ENCODE measurements at places on chromosomes 2 and 18. TPM values are rescaled to one million over a fixed set of nuclear protein-coding genes. Genes with fewer than 3 reads are reported as not detected.

SNORC gene
- 3.3 TPM for polyA plus RNA-seq

NEU4 gene
- polyA plus RNA-seq = 2.8 TPM

- no peak for DNase-seq
Measured at GRCh38 chr2:61538920-61539520, 864 bp upstream of the XPO1 start.

DNA sequence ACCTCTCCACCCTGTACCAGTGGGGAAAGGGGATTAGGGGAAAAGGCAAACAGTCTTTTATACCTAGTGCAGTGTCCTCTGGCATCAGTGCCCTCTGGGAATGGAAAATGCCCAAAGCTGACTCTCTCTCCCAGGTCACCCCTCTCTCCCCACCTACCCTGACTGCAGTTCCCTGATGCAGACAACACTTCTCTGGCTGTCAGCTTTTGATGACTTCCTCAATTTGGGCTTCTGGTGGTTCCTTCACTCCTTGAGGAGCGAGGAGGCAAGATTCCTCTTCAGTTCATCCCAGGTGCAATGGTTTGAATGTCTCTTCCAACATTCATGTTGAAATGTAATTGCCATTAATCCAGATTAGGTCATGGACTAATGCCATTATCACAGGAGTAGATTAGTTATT is 19.7 kb upstream of the PPM1B start:
- no peak for DNase-seq

- DNase-seq = no peak
Measured at GRCh38 chr2:174952607-174953006, 52.6 kb downstream of the CHN1 start.

DNA sequence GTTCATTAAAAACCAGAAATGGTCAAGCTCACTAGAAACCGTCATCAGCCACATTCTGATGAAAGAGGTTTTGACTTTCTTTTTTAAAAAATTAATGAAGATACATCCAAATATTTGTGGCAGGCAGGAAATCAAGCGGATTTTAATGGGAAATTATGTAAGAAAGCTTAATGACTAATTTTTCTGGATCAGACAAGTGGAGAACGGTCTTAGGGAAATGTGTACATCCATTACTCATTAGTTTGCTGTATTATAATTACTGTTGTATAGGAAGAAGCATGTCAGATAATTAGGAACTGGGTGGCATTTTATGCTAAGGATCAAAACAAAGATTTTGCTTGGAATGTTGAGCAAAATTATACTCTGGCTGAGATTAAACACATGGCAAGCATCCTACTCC is 39.4 kb downstream of the AGAP1 start:
- no peak for DNase-seq

GRCh38 chr2:25268139-25268538 is 73.6 kb downstream of the DNMT3A start:
- no peak for DNase-seq

DNA sequence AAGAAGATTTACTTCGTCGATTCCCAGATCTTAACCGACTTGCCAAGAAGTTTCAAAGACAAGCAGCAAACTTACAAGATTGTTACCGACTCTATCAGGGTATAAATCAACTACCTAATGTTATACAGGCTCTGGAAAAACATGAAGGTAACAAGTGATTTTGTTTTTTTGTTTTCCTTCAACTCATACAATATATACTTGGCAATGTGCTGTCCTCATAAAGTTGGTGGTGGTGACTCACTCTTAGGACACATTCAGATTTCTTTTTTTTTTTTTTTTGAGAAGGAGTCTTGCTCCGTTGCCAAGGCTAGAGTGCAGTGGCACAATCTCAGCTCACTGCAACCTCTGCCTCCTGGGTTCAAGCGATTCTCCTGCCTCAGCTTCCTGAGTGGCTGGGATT is 26.8 kb downstream of the MSH2 start:
- DNase-seq = no peak

AGAP1 gene
- polyA plus RNA-seq = 8.1 TPM

SIGLEC15 gene
- not detected for polyA plus RNA-seq

DNA sequence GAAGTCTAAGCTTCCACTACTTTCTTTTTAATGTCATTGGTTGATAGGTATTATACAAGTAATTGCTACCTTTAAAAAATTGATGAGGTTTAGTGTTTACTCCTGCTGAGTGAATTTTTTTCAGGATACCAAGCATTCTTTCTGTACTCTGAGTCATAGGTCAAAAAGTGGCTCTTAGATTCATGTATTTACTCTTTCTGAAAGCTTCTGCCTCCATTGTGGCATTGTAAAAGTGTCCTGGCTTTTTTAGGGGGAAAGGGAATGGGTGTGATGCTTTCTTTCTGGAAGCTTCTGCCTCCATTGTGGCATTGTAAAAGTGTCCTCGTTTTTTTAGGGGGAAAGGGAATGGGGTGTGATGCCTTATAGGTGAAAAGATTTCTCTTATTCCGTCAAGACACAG is 286.5 kb downstream of the LPIN1 start:
- no peak for DNase-seq

SEMA4F gene
- polyA plus RNA-seq = 5.2 TPM

DNA sequence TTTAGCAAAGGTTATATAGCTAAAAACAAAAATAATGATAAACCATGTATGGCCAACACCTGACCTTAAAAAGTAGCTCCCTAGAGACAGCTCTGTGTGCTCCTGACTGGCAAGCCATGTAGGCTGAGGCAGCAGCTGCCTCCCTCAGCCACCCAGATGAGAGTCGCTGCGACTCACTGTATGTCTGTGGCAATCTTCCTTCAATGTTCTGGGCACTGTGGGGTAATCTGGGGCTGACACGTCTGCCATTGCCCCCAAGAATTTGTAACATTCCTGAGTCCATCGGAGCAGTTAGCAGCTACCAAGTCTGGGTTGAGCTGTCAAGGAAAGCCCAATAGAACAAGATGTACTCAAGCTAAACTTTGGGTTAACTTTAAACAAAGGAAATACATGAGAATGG is 106.4 kb upstream of the DAPL1 start:
- DNase-seq = no peak

- DNase-seq = no peak
Measured at GRCh38 chr2:9847140-9847539, 3.9 kb downstream of the TAF1B start.

- no peak for DNase-seq
Measured at GRCh38 chr2:65866148-65866547, 433.7 kb upstream of the SPRED2 start.

DNA sequence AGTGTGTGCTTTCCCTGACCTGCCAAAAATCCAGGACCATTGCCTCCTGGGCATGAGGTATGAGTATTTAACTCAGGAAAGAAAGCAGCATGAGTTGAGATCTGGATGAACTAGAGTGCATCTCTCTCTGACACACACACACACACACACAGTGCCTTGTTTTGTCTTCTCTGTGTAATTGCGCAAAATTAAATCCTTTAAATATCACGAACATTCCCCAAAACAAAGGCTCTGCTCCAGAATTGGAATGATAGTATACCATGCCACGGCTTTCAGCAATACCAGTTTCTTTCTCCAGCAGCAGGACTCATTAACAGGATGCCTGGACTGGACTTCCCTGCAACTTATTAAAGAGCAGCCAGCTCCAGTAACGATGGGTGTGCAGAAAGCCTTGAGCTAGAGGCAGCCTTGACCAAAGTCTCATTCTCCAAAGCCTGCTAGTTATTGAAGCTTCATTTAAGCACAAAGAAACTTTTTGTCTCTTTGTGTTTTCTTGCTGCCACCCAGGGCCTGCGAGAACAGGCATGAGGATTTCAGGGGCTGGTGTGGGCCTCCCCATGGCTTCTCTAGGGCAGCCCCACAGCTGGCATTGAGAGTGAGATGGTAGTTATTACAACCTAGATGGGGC is 101.7 kb downstream of the NRP2 start:
- DNase-seq = no peak

DNA sequence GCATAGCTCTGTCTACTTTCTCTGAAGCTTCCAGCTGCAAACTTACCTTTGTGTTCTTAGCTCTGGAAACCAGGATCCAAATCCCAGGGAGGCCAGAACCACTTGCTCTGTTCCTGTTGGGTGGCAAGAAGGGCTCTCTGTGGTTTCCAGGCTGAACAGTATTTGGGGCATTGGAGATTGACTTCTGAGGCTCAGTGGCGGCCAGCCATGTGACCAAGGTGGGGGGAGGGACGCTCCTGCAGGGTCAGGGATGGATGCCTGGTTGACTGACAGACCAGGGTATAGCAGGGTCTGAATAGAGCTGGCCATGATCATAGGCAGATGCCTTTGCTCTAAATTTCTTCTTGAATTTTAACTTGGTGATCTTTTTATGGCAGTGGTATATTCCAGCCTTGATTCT is 15.1 kb downstream of the SLC4A5 start:
- DNase-seq = no peak

DNA sequence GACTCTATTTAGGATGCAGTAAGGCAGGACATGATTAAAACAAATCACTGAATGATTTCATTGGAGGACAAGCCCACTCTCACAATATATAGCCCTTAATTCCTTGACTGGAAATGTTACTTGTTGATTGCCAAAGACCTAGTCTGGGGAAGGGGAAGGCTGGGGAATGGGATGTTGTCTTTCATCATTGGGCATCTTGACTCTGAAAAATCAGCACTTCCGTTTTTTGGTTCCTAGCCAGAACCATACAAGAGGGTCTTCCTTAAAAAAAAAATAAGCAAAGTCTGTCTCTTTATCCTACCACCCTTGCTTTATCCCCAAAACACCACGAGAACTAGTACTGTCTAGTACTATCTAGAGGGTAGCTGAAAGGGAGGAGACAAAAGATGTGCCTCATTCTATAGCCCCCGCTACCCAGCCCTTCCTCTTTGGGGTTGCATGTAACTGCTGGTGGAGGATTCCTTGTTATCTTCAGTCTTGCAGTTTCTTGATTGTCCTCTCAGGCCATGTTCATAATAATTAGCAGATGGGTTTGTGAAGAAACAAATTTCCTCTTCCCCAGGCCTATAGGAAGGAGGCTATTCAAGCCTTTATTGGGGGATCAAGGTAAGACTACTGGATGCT is 55.8 kb downstream of the NEMP2 start:
- DNase-seq = no peak

ACMSD gene
- 152 TPM for polyA plus RNA-seq

FAM237A gene
- polyA plus RNA-seq = not detected
